ENCODE measurements at places on chromosomes 12 and 14.

GRCh38 chr14:100568164-100568997 lies 18.8 kb downstream of the BEGAIN start:
- no peak for DNase-seq

GRCh38 chr12:10708862-10709261 lies 14.3 kb downstream of the YBX3 start:
- no peak for DNase-seq

- peak; percentile 80 for DNase-seq
Observed at GRCh38 chr12:79381248-79382208, 309.2 kb downstream of the PAWR start.

DNA sequence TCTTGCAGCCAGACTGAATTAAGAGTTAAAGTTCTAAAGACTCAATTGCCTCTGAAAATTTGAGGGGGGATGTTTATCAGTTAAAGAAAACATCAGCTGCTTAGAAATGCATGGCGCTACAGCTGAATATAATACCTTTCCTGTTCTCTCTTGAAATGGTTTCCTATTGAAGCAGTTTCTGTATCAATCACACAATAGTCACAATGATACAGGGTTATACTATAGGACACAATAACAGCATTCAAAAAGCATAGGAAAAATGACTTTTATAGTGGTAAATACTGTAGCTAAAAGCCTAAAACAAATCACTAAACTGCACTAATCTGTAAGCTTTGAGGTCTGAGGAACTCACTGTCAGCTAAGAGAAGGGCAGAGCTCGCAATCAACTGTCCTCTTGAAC lies 15.2 kb downstream of the MDGA2 start:
- DNase-seq = no peak

- peak; percentile 100 for DNase-seq
Observed at GRCh38 chr14:95534299-95535225, at the start of gene GLRX5. TSS of gene GLRX5 (plus strand) at chr14:95535050. CDS start at chr14:95535090, 40 bp downstream.

DNA sequence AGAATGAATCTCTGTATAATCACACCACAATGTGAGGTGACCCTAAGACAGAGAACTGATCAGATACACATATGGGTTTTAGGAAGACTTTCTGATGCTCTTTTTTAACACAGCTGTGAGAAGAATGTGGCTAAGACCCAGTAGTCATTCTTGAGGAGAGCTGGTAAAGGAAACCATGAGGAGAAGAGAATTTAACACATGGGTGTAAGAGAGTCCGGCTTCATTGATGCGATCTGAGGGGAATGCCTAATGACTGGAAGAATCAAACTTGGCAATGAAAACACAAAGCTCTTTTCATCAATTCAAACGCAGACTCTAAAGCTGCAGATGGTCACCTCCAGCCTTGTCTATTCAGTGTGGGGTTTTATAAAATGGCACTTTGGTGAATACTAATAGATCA lies 79.3 kb downstream of the FOXA1 start:
- no peak for DNase-seq

- DNase-seq = no peak
Observed at GRCh38 chr14:104898195-104898558, 26.5 kb upstream of the PLD4 start.

DNA sequence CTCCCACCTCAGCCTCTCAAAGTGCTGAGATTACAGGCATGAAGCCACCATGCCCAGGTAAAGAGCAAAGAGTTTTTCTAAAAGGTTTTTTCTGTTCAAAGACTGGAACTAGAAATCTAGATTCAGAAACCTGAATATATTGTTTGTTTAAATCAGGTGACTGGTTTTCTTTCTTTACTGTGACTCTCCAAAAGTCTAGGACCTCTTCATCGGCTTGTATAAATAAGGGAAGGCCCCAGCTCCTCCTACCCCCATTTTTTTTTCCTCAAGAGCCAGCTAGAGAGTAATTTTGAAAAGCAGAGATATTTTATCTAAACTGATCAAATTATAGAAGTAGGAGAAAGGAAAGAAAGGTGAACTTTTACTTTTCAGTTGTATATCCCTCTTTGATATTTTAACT lies 48.0 kb downstream of the TMEM116 start:
- DNase-seq = no peak

DNA sequence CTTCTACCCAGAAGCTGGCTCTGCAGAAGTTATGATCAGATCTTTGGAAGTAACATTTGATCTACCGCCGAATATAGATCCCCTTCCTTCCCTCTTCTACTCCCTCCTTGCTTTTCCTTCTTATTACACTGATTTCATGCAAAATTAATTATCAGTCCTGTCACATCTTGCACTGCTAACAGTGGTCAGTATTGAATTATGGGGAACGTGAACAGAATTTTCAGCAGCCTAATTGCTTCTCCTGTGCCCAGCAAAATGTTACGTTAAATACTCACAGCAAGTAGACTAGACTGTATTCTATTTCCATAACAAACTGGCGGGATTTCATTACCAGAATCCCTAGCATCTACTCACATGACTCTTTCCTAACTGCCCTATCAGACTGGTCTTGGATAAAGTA lies 596.9 kb downstream of the DIO2 start:
- DNase-seq = no peak

- DNase-seq = no peak
Observed at GRCh38 chr12:41967668-41968500, 176.8 kb downstream of the GXYLT1 start.

GRCh38 chr12:103085541-103085940 lies 128.1 kb downstream of the ASCL1 start:
- DNase-seq = peak; percentile 69

DNA sequence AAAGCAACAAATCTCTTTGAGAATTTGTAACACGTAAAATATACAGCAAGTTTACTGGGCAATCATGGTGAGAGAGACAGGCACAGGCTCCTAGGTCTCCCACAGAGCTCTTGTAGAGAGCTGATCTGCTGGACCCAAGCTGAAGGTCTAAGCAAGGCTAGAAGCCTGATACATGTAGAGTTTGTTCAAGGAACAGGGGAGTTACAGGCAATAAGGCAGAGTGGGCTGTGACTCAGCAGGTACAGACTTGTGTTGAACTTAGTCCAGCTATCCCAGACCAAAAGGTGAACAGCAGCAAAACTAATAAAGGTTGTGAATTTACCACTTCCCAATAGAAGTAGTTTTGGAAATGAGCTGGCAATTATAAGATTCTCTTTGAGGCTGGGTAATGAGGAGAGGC lies 273.6 kb downstream of the GRIN2B start:
- DNase-seq = no peak

DNA sequence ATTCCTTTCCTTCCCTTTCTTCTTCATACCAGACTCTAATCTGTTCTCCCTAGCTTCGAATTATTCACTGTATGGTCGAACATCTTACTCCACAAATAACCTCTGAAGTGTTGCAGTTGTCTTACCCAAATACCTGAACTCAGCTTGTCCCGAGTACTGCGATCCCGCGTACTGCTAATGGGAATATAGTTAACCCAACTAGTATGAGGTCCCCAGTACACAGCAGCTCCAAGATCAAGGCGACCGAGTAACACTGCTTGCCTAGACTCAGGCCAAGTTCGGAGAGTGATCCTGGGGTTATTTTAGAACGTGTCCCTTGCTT lies 462 bp upstream of the ETNK1 start:
- no peak for DNase-seq

DNA sequence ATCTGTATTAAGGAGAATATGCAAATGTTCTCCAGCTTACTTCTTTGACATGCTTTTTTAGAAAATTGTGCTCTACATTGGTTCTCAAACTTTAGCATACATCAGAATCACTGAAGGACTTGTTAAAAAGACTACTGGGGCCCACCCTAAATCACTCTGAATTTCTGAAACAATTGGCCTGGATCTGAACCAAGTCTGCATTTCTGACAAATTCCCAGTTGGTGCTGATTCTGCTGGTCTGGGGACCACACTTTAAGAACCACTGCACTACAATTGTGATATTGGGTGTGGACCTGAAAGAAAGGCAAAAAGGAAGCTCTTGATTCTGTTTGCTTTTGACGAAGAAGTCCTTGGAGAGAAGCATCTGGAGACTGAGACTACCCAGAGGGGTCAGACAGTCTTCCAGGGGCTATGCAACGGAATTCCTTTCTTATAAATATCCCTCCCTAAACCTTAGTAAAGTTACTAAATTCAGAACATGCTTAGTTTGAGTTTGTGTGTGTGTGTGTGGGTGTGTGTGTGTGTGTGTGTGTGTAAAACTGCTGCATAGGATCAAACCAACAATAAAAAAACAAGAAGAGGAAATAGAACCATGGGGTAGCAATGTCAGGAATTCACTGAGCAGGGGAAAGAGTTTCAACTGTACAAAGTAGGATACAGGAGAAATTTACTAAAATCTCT lies 36.8 kb downstream of the EAPP start:
- no peak for DNase-seq

- DNase-seq = no peak
Observed at GRCh38 chr12:46946137-46946536, 120.3 kb upstream of the SLC38A4 start.

DNA sequence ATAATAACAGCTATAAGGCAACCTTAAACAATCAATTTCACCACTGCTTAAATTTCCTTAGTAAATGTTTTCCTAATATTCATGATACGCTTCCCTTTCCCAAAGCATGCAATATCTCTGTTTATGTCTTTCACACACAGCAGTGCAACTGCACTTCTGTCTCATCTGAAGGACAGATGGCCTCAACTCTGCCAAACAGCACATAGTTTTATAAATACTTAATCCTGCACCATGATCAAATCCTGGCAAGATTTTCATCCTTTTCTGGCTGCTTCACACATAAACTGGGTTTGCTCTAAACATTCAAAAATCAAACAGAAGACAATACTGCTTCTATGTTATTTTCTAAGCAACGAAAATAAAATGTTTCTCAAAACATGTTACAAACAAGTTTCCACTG lies 266.3 kb downstream of the ITPR2 start:
- no peak for DNase-seq

DNA sequence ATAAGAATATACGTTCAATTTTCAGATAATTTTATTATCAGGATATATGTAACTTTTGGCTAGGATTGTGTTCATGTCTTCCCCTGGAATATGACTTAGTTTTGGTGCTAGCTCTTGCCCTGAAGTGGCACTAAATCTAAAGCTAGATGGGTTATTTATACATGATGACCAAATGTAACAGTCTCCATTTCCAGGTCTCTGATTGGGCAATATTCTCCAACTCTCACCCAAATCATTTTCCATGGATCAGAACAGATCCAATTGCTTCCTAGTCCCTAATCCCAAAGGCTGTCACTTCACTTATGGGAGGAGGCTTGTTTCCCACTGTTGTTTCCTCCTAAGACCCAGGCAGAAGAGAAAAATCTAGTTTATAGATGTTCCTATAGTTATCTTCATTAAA lies 274.6 kb upstream of the SLC16A7 start:
- DNase-seq = no peak

GRCh38 chr14:72178517-72178916 lies 246.3 kb downstream of the RGS6 start:
- no peak for DNase-seq

DNA sequence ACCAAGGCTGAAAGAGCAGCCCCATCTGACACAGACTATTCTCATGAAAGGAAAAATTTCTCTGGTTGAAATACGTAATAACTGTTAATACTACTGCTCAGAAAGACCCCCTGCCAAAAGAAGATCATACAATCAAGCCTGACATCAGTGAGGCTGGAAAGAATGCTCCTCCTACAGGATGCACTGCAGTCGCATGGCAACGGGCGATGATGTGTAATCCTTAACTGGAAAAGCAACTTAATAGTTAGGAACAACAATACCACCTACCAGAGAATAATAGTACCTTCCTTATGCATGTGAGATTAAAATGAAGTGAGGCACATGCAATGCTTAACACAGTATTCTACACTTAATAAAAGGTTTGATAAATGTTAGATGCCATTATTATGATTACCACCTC lies 1.2 kb upstream of the GOLGA5 start:
- DNase-seq = no peak

GRCh38 chr12:49129332-49130150 lies 1.7 kb downstream of the TUBA1B start:
- no peak for DNase-seq

DNA sequence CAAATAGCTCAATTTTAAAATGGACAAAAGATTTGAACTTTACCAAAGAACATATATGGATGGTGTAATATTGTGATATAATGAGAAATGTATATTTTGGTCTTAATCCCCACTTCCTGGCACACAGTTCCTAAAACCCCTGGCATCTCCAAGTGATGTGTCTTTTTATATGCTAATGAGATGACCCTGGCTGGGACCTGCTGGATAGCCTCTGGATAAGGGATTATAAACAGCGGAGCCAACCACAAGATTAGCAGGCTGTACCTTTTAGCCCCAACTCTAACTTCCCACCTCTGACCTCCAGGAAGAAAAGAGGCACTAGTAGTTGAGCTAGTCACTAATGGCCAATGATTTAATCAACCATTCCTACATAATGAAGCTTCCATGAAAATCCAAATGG lies 130.0 kb downstream of the DPF3 start:
- no peak for DNase-seq

DNA sequence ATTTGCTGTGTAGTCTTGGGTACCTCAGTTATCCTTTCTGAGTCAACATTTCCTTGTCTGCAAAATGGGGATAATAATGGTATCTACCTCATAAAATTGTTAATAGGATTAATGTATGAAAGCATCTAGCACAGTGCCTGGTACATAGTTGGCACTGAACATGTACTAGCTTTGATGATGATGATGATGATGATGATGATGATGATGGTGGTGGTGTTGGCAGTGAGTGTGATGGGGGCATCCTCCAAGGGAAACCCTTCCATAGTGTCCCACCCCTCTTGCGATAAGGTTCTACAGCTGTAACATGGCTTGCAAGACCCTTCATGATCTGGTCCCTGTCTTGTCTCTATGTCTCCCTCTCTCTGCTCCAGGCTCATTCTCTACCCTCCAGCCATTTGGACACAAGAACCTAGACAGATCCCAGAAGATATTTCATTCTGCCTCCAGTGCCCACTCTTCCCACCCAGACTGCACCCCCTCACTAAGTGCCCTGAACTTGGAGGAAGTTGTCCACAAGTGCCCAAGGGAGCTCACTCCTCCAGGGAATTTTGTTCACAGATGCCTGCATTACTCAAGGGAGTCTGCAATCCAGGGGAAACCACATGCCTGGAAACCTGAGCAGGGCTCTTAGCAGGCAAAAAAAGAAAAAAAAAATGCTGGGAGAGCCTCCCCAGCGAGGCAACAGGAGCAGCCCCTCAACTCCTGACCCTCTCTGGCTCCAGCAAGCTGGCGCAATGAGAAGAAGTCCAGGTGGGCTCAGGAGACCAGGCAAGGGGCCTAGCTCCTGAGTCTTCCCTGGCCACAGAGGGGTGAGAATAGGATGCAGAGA lies 10.1 kb upstream of the BDKRB1 start:
- no peak for DNase-seq

GRCh38 chr12:32606443-32606842 lies 72.7 kb upstream of the DNM1L start:
- no peak for DNase-seq

GRCh38 chr12:92025462-92026207 lies 120.0 kb downstream of the BTG1 start:
- DNase-seq = no peak

DNA sequence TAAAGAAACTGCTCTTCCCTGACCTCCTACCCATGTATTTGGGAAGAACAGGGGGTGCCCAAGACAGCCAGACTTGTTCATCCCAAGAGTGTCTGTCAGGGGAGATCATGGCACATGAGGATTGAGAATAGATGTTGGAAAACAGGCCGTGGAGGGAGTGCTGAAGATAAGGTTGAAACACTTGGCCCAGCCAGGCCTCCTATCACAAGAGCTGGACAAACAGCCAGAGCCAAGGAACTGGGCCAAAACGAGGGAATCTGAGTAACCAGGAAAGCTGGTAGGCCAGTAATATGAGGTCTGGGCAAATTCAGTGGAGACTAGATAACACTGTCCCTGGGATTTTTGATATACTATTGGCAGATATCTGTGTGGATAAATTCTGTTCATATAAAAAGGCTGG lies 161.7 kb downstream of the TMX1 start:
- DNase-seq = no peak
